ENCODE measurements at places on chromosomes 7 and 10. TPM values are rescaled to one million over a fixed set of nuclear protein-coding genes. Genes with fewer than 3 reads are reported as not detected.

GRCh38 chr10:102450124-102450373 is 1.3 kb downstream of the C10orf95 start:
- H3K27me3 ChIP-seq, result no peaks in the 10 kb centered on the region
- peak overlapping the region; percentile 47 for H3K27ac ChIP-seq
- DNase-seq, result no peak
- H3K36me3 ChIP-seq, result no peaks in the 10 kb centered on the region

Gene MEOX2
- 5.0 TPM for polyA plus RNA-seq

DNA sequence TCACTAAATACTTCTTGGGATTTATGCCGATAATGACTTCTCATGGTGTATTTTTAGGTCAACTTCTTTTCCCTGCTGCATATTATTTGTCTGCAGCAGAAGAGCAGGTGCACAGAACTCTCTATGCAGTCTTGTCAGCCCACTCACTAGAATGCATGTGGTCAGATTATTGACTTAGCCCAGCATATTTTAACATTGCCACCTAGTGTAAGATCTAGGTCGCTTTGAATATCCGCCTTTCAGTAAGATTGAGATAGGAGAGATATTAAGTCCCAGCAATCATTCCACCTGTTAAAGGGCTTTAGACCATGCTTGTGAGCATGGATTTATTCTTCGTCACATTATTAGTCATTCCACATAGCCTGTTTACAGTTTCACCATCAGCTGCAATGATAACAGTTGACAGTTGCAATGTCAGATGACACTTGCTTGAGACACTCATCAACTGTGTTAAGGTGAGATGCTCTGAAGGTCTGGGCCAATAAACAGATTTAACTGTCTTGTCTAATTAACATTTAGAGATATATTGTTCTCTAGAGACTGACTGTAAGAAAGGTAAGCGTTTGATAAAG is 491.7 kb downstream of the ARL4A start:
- H3K27me3 ChIP-seq, result no peaks in the 10 kb centered on the region
- no peaks in the 10 kb centered on the region for H3K4me1 ChIP-seq
- no peaks in the 10 kb centered on the region for H3K36me3 ChIP-seq
- H3K27ac ChIP-seq, result no peak overlapping the region
- no peak for DNase-seq

GRCh38 chr10:20173046-20173445 is 356.8 kb downstream of the PLXDC2 start:
- DNase-seq, result no peak
- H3K4me1 ChIP-seq, result no peaks in the 10 kb centered on the region
- no peaks in the 10 kb centered on the region for H3K27me3 ChIP-seq
- no peaks in the 10 kb centered on the region for H3K36me3 ChIP-seq

DNA sequence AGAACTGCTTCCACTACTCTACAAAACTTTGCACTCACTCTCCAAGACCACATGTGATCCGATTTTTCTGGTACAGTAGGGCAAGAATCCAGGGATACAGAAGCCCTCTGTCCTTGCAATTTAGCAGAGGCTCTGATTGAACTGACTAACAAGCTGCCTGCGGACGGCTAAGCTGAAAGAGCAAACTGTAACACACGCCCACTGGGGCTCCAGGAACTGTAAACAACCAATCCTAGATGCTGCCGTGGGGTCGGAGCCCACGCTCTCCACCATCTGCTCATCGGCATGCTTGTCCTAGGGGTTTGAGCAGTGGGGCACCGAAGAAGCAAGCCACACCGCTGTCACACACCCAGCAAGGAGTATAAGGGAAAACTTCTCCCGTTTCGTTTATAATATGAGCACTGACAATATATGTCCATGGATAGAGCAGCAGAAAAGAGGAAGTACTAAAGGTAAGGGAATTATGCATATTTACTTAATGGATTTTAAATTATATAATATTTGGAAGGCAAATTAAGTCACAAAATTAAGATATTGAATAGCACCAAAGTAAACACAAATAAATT is 634.4 kb upstream of the POT1 start:
- H3K36me3 ChIP-seq, result no peaks in the 10 kb centered on the region
- H3K4me3 ChIP-seq, result no peak overlapping the region
- no peaks in the 10 kb centered on the region for H3K27me3 ChIP-seq
- no peak for DNase-seq

DNA sequence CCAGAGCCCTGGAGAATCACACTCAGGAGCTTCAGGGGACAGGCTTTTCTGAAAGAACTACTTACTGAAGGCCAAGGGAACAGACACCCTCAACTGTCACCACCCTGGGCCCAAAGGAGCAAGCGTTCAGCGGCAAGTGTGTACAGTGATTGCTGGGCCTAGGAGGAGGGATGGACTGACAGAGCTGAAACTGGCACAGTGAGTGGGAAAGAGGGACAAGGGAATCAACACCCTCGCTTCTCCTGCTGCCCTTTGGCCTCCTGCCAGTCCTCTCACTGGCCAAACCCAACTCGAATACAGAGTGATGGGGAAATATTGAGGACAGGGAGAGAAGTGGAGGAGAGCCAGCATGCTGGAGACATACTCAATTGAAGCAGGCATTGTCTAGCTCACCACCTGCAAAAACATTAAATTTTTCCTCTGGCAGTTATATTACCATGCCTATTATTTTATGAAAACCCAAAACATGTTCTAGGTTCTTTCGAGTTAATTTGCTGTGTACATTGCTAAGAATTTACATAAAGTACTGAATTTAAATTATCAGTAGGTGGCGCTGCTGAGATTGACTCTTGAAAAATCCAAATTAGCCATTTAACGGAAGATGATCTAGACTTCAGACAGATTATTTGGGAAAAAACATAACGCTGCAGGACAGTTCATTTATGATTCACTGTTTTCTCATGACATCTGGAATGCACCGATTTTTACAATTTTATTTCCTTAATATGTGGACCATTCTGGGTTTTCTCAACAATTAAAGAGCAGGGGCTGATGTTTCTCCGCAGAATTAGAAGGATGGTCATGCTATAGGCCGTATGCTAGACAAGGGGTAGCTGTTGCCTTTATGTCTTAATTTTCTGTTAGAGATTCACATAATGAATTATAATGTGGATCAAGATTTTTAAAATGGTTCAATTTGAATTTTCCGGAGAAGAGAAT is 14.7 kb upstream of the TMEM236 start:
- no peaks in the 10 kb centered on the region for H3K36me3 ChIP-seq
- no peaks in the 10 kb centered on the region for H3K27me3 ChIP-seq
- no peak overlapping the region for H3K27ac ChIP-seq

DNA sequence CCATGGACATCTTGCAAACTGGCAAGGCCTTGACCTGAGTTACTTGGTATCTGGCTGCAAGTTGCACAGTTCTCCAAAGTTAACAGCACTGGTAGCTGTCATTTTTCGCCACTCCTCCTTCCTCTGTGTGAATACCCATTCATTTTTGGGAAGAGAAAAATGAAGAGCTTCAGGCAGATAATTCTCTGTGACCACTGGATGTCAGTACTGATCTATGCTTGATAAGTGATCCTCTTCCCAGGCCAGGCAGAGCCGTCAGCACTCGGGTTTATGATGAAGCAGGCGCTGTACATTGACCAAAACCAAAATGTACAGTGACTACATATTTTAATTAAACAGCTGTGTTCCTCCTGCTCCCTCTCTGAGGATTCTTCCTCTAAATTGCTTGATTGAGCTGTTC is 55.9 kb upstream of the PDZD8 start:
- no peaks in the 10 kb centered on the region for H3K27me3 ChIP-seq
- no peaks in the 10 kb centered on the region for H3K4me1 ChIP-seq
- no peak overlapping the region for H3K27ac ChIP-seq

DNA sequence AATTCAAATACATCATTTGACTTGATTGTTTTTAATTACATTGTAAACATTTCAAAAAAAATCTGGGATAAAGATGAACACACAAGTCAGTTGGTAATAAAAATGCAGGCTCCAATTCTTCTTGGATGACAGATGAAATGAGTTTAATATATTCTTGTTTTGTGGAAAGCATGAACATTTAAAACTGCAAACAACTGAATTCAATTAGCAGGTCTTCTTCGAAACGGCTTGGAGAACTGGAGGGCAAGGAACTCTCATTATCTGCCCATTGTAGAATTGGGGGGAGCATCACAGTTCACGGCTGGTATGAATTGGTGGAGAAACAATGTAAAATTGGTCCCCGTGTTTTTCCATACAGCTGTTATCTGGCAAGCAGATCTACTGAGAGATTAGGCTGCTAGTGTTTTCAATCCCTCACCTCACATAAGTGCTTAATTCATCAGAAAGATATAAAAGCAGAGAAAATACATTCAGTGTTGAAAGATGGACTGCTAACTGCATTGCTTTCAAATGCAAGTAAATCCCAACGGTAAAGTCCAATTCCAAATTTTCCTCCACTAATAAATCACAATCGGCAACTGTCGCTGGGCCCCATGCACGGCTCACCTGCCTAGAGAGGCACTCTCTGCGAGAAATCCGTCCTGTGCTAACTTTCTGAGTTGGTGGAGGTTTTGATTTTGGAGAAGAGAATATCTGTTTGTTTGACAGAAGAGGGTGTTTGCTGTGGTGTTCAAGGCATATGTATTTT is 199.5 kb downstream of the ZNF438 start:
- no peak for DNase-seq
- no peaks in the 10 kb centered on the region for H3K36me3 ChIP-seq
- H3K4me1 ChIP-seq, result peaks cover 8% of the 10 kb centered on the region

DNA sequence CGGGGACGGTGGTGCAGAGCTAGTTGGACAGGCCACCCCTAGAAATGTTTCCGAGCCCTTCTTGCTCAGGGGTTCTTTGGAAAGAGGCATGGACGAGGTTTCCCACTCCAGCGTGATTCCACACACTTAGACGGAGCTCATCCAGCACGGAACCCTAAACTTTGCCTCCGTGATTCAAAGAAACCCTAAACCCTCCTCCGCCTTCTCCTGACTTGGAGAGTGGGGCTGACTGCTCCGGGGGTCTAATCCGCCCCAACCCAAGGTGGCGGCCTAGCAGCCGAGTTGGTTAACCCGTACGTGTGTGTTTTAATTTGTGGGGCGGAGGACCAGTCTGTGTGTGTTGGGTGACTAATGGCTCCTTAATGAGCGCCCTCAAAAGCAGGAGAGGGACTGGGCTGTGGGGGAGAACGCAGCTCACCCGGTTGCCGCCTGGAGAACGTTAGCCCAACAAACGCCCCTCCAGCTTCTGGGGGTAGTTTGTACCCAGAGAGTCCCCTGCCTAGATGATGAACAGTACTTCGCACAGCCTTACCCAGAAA is 3.8 kb downstream of the NEUROG3 start:
- no peak for DNase-seq
- H3K27me3 ChIP-seq, result no peaks in the 10 kb centered on the region
- H3K4me3 ChIP-seq, result no peak overlapping the region
- no peaks in the 10 kb centered on the region for H3K36me3 ChIP-seq
- no peak overlapping the region for H3K27ac ChIP-seq
